Right forelimb (tissue), 1 donor: ENCODE measurements at places on chromosomes 11 and 22.

DNA sequence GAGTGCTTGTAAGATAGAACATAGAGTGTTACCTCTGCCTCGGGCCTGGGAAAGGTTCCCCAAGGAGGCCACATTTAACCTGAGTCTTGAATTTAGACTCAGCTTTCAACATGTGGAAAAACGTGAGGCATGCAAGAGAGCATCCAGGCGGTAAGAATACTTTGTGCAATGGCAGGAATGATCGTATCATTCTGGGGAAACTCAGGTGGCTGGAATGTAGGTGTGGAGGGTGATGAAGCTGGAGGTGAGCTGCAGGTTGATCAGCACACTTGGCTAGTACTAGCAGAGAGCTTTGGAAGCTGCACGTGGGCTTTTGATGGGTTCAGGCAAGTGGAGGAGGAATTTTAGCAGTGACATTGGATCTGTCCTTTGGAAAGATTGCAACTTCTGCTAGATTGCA is 270.3 kb upstream of the RAG2 start:
- no peak for DNase-seq

- DNase-seq = no peak
Measured at GRCh38 chr22:29112121-29112520, 39.3 kb downstream of the KREMEN1 start.

DNA sequence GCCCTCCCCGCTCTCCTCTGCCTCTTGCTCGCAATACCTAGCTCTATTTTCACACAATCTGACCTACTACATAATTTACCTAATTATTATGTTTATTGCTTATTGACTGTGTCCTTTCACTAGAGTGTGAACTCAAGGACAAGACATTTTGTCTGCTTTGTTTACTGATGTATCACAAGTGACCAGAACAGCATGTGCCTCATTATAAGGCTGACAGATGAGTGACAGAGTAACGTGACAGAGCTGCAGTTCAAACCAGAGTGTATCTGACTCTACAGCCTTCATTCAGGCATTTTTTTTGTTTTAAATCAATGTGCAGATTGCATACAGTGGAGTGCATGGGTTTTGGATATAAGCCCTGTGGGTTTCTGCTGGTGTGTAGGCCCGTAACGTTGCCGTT is 82.0 kb upstream of the RAB1B start:
- no peak for DNase-seq

- no peak for DNase-seq
Measured at GRCh38 chr11:57643802-57644201, 5.9 kb downstream of the YPEL4 start.

DNA sequence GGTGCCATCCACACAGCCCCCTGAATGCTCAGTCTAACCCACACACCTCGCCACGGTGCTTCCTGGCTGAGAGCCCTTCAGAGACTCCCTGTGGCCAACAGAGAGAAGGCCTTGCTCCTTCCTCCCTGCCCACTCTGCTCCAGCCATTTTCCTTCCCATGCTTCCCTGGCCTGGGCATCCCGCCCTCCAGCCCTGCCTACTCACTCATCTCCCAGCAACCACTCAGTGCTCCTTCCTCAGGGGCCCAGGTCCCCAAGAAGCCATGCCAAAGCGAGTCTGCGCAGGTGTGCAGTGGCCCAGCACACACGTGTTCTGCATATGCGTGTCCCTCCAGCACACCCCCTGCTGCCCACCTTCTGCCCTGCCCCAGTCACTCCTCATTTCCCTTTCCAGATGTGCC is 56.4 kb downstream of the NECTIN1 start:
- DNase-seq = no peak

DNA sequence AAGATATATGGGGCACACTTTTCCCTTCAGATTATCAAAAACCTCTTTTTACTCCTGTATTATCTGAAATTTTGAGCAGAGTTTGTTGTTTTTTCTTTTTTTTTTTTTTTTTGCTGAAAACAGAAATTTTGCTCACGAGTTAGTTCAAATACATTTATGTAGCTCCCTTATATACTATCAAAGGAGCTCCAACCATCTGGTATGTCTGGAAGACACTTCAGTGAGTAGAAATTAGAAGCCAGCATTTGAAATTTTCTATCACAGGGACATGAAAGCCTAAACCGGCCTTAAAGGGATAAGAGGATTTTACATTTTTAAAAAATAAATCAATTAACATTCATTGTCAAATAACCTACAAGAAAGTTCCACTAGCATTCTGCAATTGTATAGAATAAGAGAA is 73.3 kb downstream of the DDIAS start:
- DNase-seq = no peak

DNA sequence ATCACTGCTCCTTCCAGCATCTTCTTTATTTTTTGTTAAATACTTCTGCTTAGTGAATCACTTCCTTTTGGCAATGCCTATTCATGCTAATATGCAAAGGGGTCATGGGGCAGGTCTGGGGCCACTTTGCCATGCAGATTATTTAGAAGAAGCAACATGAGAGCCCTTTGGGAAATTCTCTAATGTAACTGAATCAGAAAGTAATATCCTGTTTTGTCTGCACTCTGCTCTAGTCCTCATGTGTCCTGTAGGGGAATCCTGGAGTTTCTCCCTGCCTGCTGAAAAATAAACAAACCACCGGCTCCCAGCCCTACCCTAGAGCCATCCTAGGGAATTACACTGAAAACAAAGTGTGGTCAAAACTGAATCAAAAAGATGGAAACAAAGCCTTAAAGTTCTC is 176.5 kb upstream of the POU2AF2 start:
- DNase-seq = no peak

- no peak for DNase-seq
Measured at GRCh38 chr11:82176365-82176764, 557.3 kb downstream of the FAM181B start.

- no peak for DNase-seq
Measured at GRCh38 chr11:101741479-101742175, 157.8 kb upstream of the TRPC6 start.
